ENCODE measurements at places on chromosomes 12 and 14.

- DNase-seq, result no peak
These were observed 180.3 kb downstream of the HELB start for GRCh38 chr12:66482351-66483203.

GRCh38 chr12:68094195-68094594 lies 65.3 kb downstream of the IFNG start:
- no peak for DNase-seq

GRCh38 chr14:106343626-106344025 lies 817.2 kb downstream of the TMEM121 start:
- no peak for DNase-seq

DNA sequence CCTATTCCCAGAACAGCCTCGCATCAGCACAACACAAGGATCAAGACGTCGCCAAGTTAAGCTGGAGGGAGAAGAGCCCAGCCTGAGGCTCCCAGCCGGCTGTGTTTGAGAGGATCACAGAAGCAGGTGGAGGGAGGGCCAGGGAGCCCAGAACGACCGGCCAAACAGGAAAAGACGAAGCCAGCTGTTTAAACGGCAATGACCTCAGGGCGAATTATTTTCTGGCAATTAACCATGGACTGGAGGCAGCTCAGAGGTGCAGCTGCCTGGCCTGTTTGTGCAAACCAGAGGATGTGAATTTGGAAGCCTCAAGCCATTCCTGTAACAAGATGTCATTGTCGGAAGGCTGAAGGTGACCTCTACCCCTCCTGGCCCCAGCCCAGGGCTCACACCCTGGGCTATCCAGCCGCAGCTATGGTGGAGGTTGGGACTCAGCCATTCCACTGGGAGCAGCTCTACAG lies 175.8 kb upstream of the PRMT8 start:
- DNase-seq, result no peak

GRCh38 chr12:4068981-4069669 lies 195.9 kb upstream of the PARP11 start:
- DNase-seq, result no peak

GRCh38 chr12:1800401-1801302 lies 19.7 kb upstream of the LRTM2 start:
- no peak for DNase-seq

DNA sequence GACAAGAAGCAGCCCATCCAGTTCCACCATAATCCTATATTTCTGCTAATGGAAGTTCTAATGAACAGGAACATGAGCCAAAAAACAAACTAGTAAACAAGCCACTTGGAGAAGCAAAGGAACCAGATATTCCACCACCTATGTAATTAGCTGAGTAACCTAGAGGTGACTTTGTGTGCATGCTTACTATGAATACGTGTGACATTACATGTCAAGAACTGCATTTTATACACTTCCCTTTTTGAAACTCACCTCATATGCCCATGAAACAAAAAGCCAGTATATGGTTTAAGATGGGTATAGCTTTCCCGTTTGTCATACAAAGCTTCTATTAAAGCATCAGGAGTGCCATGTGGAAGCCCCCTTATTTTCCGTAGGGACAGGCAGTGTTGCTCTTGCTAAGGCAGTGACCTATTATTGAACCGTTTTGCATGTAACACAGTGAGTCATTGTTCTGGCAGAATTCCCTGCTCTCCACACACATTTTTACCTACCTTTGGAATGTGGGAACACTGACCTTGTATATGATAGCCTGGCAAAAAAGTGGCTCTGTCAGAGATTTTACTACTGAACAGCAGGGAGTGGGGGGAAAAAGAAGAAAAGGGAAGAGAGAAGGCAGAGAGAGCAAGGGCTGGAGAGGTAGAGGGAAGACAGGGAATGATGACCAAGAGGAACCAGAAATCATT lies 34.8 kb upstream of the FRMD6 start:
- DNase-seq, result no peak

DNA sequence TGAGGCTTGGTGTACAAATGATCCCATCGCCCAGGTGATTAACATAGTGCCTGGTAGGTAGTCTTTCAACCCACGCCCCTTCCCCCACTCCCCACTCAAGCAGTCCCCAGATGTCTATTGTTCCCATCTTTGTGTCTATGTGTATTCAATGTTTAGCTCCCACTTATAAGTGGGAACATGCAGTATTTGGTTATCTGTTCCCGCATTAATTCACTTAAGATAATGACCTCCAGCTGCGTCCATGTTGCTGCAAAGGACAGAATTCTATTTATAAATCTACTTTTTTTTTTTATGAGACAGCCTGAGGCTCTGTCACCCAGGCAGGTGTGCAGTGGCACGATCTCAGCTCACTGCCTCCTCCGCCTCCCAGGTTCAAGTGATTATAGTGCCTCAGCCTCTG lies 15.7 kb downstream of the SPX start:
- no peak for DNase-seq

DNA sequence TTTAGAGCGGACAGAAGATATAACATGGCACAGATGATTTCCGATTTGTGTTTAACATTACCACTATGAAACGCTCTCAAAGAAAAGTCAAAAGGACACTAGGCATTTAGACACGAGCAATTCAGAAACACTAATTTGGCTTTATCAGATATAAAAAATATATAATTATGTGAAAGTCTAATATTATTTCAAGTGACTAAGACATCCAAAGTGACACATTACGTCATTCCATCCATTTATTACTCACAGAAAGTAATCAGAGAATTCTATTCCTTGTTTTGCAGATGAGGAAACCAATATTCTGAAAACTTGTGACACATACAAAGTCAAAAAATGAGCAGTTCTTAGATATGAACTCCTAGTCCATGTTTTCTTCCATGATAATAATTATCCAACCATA lies 250.8 kb upstream of the USP15 start:
- DNase-seq, result no peak

GRCh38 chr14:64363265-64363846 lies 24.8 kb upstream of the MTHFD1 start:
- no peak for DNase-seq

All from activated CD4-positive, alpha-beta T cell treated with anti-CD3 and anti-CD28 coated beads, Interleukin-2, amount 50 U/mL, for 48 hours (primary cell).